ENCODE measurements at places on chromosomes 2 and 18.

- no peak for DNase-seq
Measured at GRCh38 chr18:54277899-54278298, 8.6 kb downstream of the POLI start.

DNA sequence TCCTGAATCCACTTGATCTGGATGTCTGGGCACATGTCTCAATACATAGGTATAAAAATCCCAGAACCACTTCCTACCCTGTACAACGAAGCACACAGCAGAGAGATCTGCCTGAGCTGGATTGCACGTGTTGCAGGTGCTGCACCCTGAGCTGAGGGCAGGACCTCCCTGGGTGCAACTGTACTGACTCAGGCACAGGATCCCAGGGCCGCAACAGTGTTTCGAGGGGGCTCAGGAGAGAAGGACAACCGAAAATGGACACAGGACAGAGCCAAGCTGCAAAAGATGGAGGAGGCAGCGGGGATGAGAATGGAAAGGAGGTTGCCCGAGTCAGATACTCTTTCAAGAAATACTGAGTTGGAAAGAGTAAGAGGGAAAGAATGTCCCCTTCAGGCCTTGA lies 354.1 kb downstream of the EIPR1 start:
- DNase-seq, result no peak

DNA sequence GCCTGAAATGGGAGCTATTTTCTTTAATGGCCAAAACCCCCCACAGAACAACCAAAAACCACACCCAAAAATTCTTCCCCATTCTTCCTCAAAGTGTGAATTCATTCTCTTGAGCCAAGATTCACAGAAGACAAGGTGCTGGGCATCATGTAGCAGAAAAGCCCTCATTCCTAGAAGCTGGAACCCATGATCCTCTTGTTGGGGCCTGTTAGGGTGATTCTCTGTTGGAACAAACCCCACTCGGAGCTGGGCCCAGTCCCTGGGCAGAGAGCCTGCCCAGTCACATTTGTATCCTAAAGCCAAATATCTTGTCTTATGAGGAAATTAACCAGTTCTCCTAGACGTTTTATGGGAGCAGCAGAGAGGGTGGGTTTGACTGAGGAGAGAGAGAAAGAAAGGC lies 22.8 kb upstream of the VPS4B start:
- no peak for DNase-seq

GRCh38 chr2:9232886-9233285 lies 26.3 kb downstream of the ASAP2 start:
- no peak for DNase-seq

- DNase-seq, result no peak
Measured at GRCh38 chr2:61220768-61221167, 58.8 kb downstream of the C2orf74 start.

GRCh38 chr2:70534183-70534836 lies 19.3 kb downstream of the TGFA start:
- DNase-seq, result no peak

GRCh38 chr18:3845161-3845560 lies 395.2 kb downstream of the TGIF1 start:
- no peak for DNase-seq

GRCh38 chr18:31990823-31991222 lies 27.8 kb upstream of the RNF125 start:
- no peak for DNase-seq

- no peak for DNase-seq
Measured at GRCh38 chr2:45983213-45983612, 314.0 kb upstream of the EPAS1 start.

- DNase-seq, result no peak
Measured at GRCh38 chr18:23722646-23723045, 33.4 kb downstream of the LAMA3 start.

- no peak for DNase-seq
Measured at GRCh38 chr2:121588357-121588756, 57.7 kb downstream of the RNU4ATAC start.

DNA sequence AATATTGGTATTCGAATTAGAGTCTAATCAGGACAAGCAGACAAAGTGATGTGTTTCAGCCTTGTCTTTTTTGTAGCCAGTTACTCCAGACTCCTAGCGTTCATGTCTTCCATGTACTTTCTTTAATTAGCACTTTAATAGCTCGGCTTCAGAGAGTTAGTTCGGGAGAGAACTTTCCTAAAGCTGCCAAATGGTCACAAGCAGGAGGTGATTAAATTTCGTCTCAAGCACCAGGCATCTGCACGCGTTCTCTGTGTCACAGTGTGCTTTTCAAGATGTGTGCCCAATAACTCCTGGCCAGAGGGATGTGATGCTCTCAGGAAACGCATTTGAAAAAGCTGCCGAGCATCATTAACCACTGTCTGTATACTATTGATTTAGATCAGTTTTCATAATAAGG lies 790.8 kb downstream of the SOCS6 start:
- no peak for DNase-seq

- DNase-seq, result no peak
Measured at GRCh38 chr2:77013457-77013856, 508.7 kb downstream of the LRRTM4 start.

- no peak for DNase-seq
Measured at GRCh38 chr2:145091967-145092366, 572.0 kb upstream of the ZEB2 start.

DNA sequence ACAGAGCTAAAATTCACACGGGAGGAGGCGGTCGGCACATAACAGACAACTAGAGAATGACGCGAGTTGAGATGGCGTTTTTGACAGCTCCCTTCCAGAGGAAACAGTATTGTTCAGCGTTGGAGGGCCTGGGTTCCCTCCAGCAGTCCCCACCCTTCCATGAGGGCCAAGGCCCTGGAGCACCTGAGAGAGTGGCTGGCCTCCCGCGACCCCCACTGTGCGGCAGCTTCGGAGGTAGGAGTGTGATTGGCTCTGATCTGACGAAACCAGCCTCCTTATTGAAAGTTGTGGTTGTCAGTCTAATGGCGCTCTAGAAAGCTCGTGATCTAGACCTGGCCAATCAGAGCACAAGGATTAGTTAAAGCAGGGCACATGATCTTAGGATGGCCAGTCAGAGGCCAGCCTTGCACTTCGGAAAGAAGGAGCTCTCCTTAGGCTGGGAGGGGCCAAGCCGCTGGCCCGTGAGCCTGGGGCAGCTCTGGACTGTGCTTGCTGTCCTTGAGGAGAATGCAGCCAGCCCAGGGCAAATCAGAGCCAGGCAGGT lies 104.5 kb upstream of the CELF4 start:
- no peak for DNase-seq

GRCh38 chr2:233815861-233816260 lies 37.7 kb downstream of the MROH2A start:
- no peak for DNase-seq

- DNase-seq, result no peak
Measured at GRCh38 chr2:135317375-135317774, 213.6 kb downstream of the ZRANB3 start.

GRCh38 chr2:236859908-236860307 lies 225.8 kb upstream of the COPS8 start:
- no peak for DNase-seq

DNA sequence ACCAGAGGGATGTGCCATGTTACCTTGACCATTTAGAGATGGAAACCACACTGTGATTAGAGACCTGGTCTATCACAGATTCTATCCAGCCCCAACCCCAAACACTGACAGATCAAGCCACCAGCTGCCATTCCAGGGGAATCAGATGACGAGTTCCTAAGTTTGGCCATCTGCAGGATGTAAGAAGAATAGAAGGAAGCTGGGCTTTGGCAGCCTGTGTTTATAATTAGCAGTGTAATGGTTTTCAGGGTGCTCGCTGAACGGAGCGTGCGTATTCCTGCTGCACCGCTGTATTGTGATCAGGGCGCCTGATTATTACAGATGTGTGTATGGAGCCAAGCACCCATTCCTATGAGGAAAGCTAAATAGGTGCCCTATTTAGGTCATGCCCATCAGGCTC lies 138.1 kb downstream of the LRRC30 start:
- no peak for DNase-seq

- DNase-seq, result no peak
Measured at GRCh38 chr18:3520230-3521085, 70.5 kb downstream of the TGIF1 start.

DNA sequence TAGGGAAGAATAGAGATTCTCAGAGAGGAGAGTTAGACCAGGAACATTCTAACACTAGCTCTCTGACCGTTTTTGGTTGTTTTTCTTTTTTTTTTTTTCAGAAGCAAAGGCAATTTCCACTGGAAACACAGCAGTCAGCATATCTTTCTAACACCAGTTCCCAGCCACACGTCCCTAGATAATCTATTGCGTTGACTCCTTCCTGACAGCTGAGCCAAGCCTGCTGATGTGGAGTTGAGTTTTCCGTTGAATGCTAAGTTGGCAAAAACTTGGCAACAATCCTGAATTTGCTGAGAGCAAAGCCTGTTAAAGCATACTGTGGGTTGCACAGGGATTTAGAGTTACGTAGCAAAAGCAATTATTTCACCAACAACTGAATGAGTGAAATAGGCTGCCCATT lies 19.3 kb downstream of the GAD1 start:
- no peak for DNase-seq

DNA sequence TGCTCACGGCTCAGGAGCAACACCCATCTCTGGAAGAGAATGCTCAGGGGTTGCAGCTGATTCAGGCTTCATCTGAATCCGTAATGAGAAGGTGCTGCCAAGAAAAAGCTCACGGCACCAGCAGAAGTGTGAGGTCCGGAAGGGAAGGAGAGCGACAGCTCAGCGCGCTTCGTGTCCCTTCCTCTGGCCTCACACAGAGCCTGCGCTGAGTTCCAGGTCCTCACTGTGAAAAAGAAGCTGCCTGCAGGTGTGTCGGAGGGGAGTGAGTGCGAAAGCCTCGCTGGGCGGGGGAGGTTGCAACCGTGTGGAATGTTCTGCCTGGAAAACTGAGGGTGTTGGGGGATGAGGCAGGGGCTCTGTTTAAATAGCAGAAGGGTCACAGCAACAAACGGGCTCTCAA lies 76.2 kb upstream of the TWIST2 start:
- no peak for DNase-seq

GRCh38 chr2:121502781-121503180 lies 27.9 kb upstream of the RNU4ATAC start:
- DNase-seq, result no peak

GRCh38 chr2:149313512-149313972 lies 16.8 kb upstream of the LYPD6 start:
- DNase-seq, result no peak

DNA sequence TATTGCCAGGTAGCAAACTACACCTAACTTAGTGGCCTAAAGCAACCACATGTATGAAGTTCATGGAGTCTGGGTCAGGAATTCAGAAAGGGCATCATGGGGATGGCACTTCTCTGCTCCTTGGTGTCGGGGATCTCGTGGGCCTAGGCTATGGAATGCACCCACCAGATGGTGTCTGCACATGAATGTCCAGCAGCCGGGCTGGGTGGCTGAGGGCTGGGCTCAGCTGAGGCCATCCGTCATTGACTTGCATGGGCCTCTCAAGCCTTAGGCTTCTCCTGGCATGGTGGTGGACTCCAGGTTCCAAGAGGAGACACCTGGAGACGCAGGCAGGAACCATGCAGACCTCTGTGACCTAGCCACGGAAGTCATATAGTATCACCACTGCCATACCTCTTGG lies 26.0 kb upstream of the RPL31 start:
- DNase-seq, result no peak

DNA sequence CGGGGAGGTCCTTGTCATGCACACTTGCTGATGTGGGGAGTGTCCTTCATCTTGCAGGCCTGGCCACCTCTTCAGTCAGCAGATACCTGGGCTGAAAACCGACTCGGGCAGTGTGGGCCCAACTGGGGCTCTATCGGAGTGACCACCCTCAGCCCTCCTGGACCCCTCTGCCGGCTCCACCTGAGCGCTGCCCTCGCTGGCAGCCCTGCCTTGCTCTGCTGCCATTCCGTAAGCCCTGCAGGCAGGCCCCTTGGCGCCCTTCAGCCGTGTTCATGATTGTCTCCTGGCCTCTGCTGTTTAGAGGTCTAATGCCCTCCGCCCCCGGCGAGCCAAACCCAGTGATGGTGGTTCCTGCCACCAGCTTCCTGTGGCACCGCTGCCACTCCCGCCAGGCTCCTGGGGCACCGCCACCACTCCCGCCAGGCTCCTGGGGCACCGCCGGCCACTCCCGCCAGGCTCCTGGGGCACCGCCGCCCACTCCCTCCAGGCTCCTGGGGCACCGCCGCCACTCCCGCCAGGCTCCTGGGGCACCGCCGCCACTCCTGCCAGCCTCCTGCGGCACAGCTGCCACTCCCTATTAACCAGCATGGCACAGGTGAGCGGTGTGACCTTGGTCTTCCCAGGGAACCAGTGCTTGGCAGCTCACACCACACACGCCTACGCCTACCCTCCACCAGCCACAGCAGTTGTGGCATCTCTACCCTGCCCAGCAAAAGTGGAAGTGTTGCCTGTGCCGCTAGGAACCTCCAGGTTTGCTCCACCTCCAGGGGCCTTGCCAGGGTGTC lies 15.9 kb downstream of the CAPN10 start:
- no peak for DNase-seq

All from GF-D8 (cell line).